ENCODE measurements at places on chromosomes 12 and 14.

DNA sequence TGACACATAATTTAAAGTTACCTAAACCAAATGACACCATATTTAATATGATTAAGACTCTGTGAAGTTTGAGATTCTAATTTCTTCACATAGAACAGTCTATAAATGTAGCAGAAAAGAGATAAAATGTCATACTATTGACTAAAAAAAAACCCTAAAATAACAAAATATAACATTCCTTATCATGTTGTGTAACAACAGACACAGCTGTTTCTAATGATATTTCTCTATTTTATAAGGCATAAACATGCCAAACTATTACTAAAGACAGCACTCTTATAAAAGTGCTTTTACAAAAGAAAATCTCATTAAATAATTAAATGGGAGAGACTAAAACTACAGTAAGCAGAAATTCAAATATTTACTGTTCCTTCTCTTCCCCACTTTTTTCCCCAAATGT, 49.4 kb downstream of the NOVA1 start:
- no peak for DNase-seq

GRCh38 chr12:80756875-80757274, 40.2 kb downstream of the MYF5 start:
- no peak for DNase-seq

DNA sequence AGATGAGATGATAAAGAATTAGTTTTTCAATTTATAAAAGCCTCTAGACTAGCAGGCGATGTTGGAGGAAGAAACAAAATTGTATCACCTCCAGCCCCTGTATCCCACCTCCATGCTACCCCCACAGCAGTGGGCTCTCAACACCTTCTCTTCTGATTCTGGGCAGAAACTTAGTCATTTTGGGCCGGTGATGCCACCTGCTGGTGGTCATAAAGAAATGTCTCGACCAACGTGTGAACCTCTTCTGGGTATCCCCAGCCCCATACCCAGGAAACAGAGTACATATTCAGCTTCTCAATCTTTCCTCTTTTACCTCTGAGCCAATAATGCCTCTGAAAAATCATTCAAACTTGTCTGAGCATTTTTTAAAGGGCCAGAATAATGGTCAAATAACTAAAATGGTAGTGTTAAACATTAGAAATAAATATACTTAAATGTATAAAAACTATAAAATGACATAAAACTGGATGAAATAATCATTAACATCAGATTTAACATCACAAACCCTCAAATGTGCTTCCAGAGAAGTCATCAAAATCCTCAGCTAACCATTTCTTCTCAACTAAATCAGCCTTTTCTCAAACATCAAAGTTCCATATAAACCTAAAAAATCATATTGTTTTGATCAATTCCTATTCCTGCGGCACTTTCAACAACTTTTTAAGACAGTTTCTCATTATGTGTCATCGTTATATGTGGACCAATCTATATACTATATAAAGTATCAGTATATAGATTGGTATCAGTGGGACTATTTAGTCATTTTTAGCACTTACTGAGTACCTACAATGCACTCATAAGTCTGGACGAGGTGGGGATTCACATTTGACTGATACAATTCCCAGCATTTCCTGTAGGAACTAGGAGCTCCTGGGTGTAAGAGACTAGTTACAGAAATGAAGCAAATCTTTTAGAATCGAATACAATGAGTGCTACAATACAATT, 69.4 kb downstream of the ATXN2 start:
- peak; percentile 37 for DNase-seq

DNA sequence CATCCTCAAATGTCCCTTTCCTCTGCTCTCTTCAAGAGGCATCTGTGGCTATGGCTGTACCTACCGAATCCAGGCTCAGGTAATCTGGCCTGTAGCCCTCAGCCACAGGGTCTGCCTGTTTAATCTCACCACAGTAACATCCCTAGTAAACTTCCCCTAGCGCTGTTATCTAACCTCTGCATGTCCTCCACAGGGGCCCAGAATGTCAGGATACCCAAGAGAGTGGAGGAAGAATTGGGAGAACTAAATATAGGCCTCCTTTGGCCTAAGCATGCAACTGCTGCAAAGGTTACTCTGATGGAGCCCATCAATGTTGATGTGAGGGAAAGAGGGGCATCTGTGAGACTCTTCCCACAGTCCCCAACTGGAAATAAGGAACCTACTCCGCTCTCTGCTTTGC, 63.2 kb upstream of the IFNG-AS1 start:
- DNase-seq, result no peak

DNA sequence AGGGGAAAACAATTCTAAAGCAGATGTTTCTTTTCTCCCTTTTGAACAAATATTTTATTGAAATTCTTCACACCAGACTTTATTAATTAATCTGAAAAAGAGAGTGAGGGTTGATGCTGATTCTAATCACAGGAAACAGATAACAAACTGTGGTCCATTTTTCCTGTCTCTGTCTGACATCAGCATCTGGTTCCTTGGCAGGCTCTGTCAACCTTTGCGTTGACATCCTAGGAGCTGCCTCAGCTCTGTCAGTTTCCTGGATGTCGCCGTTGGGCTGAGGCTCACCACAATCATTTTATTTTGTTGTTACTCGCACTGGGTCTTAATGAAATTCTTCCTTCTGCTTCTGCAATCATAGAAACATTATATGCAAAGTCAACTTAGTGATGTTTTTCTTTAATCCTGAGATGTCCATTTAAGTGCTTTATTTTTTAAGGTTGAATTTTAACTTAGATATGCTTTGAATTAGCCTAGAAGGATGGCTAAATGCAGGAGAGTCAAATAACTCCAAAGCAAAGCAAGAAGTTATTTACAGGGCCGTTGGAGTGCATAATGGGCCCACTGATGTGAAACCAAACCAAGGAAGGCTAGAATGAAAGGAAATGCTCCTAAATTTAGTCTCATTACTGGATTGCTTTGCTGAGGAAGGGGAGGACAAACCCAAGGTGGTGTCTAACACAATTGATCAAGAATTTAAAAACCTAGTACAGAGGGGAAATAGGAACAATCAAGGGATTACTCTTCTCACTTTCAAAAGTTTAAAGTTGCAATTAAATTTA, 542.4 kb downstream of the FLRT2 start:
- DNase-seq, result no peak

DNA sequence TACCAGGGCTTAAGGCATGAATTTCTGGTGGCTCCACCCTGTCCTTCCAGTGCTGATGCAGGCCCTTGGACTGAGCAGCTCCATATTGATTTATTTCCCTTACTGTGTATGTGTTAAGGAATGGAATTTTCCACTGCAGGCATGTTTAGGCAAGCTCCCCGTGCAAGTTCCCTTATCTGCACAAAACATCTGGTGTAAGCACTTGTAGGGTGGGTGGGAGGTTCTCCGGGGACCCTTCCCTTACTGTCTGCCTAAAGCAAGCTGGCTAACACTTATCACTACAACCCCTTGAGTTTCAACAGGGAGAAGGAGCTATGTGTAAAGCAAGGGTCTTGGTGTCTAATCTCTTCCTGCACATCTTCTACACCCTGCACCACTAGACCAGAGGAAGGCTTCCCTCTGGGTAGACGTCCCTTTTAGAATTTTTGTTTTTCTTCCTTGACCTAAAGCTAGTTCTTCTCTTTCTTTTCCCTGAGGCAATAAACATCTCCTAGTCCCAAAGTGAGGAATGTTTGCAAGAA, 22.0 kb upstream of the DRAM1 start:
- DNase-seq, result no peak

- DNase-seq, result no peak
Observed at GRCh38 chr12:53961025-53961761, 6.5 kb downstream of the HOXC12 start.

GRCh38 chr12:112161711-112162110, 36.4 kb downstream of the TRAFD1 start:
- no peak for DNase-seq

- no peak for DNase-seq
Observed at GRCh38 chr12:108289350-108290161, 49.6 kb downstream of the CMKLR1 start.

DNA sequence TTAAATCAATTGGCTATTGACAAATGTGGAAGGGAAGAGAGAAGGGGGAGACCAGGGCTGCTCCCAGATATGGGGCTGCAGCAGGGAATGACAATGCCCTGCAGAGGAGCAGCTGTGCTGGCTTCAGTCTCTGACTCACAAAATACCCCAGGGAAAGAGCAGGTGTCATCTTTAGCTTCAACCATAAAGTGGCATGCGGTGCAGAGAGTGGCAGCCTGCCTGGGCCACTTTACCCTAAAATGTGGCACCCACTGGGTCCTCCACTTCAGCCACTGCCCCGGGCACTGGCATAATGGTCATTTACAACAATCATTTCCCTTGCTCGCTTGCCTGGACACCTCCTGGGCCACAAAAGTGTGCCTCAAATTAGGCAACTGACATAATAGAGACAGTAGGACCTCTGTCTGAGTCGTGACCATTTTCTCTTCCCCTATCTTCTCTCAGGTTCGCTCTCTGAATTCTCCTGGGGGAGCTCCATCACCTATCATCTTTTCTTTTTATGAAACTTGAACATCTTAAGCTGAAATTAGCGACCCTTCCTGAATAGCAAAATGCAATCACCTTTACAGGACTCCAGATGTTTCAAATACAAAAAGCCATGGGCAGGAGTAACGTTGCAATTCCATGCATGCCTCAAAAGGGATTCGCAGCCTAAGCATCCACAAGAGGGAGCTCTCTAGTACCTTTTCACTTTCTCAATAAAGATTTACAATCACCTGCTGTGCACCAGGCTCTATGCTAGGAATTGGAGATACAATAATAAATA, 179.9 kb upstream of the ATF7IP start:
- DNase-seq, result no peak

GRCh38 chr14:20499108-20499507, 6.2 kb upstream of the RNASE10 start:
- DNase-seq, result no peak

- no peak for DNase-seq
Observed at GRCh38 chr12:50101663-50102062, 2.1 kb upstream of the GPD1 start.

- peak; percentile 51 for DNase-seq
Observed at GRCh38 chr12:57110104-57111030, 795 bp downstream of the STAT6 start.

DNA sequence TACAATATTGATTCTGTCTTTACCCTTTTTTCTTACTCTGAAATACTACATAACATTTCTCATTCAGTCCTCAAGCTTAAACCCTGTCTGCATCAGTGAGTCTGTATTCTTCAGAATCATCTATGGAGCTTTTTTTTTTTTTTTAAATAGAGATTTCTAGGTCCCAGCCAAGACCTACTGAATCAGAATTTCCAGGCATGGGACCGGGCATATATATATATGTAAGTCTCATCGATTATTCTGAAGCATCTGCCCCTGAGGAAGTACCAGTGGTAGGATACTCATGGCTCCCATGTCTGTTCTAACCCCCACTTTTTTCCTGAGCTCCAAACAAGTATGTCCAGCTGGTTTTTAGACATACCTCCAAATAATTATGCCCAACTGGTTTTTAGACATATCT, 6.1 kb downstream of the DDX47 start:
- DNase-seq, result no peak

GRCh38 chr12:120720234-120720986, 5.2 kb upstream of the ACADS start:
- no peak for DNase-seq

GRCh38 chr14:104356738-104357688, 218.6 kb downstream of the KIF26A start:
- no peak for DNase-seq

DNA sequence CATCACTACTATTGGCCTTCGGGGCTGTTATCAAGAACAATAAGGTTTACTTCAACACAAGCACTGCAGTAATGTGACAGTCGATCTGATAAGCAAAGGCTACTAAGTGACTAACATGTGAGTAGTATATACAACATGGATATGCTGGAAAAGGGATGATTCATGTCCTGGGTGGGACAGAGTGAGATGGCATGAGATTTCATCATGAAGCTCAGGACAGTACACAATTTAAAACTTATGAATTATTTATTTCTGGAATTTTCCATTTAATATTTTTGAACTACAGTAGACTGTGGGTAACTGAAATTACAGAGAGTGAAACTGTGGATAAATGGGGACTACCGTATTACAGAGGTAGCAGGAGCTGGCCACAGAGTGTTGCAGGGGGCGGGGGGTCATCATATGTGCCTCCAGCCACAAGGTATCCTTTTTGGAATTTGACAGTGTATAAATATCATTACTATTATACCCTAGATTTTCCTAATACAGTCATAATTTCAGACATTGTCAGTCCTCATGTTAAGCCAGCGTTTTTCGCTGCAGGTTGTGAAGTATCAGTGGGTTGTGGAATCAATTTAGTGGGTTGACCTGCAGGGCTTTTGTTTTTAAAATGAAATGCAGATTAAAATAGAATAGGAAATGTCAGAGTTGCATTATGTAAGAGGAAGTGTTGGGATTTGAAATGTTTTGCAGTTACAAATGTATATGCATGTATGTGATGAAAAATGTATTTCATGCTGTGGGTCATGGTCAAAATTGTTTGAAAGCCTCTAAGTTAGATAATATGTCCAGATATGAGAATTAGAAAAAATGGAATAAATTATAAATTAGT, 148.0 kb upstream of the NUDT4 start:
- DNase-seq, result no peak

DNA sequence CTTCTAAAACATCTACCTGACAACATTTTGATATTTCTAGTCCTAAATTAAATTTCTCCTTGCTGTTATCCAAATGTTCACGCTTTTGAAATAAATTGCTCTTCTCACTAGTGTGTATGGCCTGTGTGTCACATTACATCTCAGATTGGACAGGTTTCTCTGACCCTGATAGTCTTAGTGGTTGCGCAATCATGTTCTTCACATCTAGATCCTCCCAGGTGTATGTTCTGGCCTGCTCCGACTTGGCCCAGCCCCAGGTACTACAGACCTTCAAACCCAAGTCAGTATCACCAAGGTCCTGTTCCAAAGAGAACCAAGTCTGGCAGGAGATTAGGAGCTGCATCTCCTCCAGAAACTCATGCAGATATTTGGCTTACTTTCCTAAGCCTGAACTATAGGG, 209.5 kb downstream of the ASCL1 start:
- DNase-seq, result no peak

DNA sequence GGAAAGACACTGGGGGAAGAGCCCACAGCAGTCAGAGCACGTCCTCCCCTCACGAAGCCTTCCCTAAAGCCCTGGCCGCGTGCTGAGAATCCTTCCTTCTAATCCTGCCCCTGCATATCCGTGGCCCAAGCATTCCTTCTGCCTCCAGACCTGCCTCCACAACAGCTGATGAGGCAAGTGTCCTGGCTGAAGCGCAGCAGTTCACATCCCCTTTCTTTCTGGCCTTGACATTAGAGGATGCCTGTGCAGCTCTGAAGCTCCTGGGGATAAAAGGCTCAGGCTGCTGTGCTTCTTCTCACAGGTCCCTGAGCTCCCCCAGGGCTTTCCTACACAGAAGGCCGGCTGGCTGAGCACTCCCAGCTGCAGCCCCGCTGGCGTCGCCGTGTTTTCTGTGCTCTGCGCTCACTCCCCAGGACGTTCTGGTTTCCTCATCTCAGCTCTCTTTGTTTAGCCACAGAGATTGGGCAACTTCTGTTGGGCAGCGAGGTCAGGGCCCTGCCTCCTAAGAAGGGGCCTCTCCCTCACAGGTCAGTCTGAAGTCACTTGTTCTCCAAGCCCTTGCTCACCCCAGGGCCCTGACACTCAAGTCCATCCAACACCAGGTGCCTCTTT, 45.8 kb downstream of the NINJ2 start:
- DNase-seq, result no peak

- DNase-seq, result no peak
Observed at GRCh38 chr12:130645751-130646150, 70.3 kb downstream of the RIMBP2 start.
